ENCODE measurements at places on chromosomes 5 and 9.
A peak's percentile ranks its signal among the peaks of the same experiment; 100 is the strongest.

DNA sequence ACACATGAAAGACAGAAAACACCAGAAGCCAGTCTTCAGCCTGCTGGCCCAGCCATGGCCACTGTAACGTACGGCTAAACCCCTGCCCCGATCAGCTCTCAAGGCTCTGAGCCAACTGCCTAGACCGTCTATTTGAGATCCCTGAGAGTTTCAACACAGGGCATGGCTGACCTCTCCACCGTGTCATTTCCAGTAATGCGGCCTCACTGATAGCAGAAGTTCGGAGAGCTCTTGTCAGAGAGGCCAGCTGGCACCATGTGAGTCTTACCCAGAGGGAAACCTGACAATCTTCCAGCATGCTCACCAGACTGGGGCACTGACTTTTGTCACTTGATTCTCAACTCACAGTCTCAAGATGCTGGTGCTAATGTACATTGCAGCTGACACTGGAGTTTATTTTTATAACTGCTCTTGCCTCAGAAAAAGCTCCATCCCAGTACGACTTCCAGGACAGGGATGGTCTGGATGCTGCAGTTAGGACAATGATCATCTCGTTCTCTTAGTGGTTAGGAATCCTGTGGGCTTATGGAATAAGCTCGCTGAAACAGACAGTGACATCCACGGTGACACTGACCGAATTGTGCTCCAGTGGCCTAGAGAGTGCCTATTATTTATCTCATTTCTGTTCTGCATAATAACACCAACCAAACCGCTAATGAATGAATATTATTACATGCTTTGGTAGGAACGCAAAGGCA is 372.7 kb downstream of the ICE1 start:
- DNase-seq: no peak

DNA sequence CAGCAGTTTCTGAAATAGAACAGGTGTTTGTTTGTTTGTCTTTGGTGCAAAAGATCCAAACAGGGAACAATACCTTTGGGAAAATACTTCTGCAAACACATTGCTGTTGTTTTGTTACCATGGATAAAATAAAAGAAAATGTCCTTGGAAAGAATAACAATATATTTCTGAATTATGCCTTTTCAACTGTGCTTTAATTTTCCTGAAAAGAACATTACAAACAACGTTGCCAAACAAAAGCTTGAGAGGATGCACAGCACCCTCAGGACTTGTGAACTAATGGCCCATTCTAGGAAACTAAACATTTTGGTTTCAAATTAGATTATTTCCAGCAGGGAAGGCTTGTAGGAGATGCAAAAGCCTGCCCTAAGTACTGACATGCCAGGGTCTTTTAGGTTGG is 967.2 kb downstream of the TLE4 start:
- no peak for DNase-seq

DNA sequence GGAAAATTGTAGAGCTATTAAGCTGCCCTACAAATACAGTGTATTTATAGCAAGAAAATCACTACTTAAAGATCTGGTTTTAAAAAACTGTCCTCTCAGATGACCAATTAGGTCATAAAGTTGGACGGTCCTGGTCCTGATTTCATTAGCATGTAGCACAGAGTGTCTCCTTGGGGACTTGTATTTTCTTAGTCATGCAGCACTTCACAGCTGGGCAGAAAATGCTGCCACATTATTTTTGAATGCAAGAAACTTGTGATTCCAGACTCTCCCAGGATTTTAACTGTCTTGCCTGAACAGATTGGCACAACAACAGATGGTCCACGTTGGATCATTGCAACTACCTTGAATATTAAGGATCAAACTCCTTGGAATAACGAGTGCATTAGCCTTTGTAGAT is 348.1 kb upstream of the SGCD start:
- DNase-seq: no peak

GRCh38 chr9:38620483-38621433 is at the start of gene ANKRD18A:
Gene ANKRD18A (minus strand): TSS chr9:38620596. CDS start chr9:38620285, 311 bp downstream.
- DNase-seq: peak; percentile 70

- no peak for DNase-seq
Observed at GRCh38 chr5:120252839-120253238, 211.3 kb upstream of the PRR16 start.

DNA sequence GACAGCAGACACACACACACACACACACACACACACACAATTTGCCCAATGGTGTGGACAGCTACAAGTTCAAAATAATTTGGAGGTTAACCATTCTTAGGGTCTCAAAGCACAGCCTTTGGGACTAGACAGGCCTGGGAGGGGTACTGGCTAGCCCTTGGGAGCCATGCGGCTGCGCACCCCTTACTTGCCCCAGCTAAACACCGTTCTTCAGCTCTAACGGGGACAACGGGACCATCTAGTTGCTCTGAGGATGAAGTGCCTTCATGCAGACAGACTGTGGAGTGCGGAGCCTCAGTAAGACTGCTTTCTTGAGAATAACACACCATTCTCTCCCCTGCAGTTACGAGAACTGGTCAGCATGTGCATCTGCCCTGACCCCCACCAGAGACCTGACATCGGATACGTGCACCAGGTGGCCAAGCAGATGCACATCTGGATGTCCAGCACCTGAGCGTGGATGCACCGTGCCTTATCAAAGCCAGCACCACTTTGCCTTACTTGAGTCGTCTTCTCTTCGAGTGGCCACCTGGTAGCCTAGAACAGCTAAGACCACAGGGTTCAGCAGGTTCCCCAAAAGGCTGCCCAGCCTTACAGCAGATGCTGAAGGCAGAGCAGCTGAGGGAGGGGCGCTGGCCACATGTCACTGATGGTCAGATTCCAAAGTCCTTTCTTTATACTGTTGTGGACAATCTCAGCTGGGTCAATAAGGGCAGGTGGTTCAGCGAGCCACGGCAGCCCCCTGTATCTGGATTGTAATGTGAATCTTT is 64.6 kb downstream of the PSMB7 start:
- DNase-seq: no peak

- no peak for DNase-seq
Observed at GRCh38 chr5:181112476-181112875, 18.5 kb downstream of the OR2V1 start.

DNA sequence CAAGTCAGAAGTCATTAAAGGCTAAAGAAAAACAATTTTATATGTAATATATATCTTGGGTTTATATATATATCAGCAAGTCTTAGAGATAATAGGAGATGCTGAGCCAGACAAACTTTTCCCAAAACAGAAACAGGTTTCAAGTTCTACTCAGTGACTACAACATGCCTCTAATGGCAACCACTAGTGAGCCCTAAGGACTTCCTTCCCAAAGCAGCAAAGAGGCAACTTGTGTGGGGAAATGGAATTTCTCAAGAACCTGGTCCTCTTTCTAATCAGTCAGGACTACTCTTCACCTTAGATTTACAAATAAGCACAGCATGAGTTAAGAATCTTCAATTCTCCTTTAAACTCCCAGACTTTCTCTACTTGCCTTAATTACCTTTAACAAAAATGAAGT is 17.6 kb downstream of the RNF38 start:
- no peak for DNase-seq

DNA sequence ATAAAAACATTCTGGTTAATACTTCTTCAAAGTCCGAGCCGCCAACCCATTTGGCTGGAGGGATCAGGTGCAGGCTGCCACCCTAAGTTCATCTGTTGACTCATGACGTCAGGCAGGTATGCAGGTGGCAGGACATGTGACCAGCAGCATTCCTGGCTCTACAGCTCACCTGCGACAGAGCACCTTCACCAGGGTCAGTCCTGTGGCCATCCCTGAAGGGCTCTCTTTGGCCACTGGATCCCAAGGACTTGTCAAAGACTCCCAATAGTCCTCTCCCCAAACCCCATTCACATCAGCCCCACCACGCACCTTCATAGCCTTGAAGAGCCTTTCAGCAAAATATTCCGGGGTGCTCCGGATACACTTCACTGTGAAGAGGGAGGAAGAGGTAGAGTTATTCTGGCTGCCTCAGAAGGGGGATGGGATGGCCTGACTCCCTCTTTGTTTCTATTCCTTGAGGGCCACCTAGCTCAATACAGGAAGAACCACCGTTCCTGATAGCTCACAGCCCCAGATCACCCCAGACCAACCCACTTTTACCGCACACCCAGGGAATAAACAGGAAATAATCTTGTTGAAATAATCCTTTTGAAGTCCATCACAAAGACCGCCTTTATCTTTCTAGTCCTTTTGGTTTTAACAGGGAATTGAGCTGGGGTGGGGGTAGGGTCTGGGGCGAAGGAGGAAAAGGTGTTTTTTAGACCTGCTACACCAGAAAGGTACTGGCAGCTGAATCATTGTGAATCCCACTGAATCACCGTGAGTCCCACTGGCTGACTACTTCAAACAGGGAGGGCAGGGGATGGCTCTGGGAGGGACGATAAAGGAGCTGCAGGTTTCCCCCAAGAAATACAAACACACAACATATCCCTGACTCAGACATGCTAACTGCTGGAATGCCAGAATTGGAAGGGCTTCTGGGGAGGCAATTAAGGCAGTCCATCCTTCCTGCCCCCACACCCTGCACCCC is 26.4 kb downstream of the ANXA6 start:
- no peak for DNase-seq

DNA sequence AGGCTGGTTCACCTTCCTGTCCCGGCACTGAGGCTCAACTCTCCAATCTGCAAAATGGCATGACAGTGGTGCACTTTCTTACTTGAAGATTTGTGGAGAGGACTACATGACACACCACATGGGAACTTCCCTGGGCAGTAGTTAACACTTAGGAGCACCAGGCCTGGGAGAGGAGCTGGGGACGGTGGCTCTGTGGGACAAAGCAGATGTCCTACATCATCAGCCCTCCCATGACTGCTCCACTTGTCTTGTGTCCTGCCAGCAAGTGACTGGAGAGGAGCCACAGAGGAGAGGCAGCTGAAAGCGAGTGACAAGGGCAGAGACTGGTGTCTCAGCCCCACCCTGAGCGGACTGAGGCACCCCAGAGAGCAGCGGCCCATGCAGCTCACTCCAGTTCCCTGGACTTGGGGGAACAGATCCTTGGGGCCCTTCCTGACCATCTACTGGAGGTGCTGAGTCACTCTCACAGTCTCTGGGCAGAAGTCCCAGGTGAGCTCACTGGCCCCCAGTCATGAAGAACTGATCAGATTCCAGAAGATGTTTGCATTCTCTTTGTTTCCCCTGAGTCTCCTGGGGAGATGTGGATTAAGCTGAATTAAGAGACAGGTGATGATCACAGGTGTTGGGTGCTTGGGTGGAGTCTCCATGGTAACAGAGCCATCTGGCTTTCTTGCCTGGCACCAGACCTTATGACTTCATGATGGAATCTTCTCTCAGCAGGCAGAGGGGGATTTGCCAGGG is 13.2 kb upstream of the SLC25A48 start:
- no peak for DNase-seq
